ENCODE measurements at places on chromosomes 12 and 14. TPM values are rescaled to one million over a fixed set of nuclear protein-coding genes. Genes with fewer than 3 reads are reported as not detected.

The PIWIL1 gene
- 0.16 TPM for polyA plus RNA-seq

DNA sequence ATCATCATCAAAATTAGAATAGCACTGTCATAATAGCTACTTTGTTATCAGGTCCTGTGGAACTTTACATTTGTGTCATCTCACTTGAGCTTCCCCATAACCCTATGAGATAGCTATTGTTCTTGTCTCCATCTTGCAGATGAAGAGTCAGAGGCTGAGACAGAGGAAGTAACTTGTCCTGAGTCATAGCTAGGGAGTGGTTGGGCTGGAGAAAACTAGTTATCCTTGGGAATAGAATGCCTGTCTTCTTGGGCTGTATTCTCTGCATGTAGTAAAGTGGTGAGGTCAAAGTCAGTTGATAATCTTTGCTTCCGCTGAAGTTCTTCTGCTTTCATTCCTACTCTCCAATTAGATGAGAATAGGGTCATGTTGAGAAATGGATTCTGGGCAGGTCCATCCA lies 117.0 kb downstream of the SMOC1 start:
- no peak for DNase-seq

- no peak for DNase-seq
Measured at GRCh38 chr12:77113971-77114370, 48.6 kb upstream of the E2F7 start.

- DNase-seq, result no peak
Measured at GRCh38 chr12:99136516-99136915, 491.4 kb downstream of the APAF1 start.

DNA sequence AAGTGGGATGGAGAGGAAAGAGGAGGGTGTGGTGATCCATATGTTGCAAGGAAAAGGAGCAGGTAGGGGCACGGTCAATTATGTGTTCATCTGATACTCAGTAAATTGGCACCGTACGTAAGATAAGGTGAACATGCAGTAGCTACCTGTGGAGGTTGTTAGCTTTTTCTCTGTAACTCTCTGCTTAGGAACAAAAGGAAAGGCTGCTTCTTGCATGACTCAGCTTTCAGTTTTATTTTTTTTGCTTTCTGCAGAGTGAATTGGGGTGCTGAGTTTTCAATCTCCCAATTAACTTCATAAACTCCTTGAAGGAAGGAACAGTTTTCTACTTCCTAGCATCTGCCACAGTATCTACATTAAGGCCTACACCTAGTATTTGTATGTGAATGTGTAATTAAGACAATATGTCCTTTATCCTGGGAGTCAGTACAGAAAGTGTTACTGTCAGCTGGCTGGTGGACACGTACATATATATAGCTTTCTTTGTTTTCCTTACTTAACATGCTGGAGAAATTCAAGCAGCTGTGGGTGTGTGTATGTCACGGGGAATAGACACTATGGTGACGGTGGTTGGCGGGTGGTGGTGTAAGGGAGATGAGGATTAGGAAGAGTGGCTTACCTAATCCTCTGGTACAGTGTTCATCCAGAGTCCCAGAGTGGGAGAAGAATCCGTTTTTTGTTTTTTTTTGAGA lies 40.1 kb upstream of the WNK1 start:
- no peak for DNase-seq

GRCh38 chr14:99529899-99530298 lies 48.7 kb downstream of the CCNK start:
- DNase-seq, result no peak

DNA sequence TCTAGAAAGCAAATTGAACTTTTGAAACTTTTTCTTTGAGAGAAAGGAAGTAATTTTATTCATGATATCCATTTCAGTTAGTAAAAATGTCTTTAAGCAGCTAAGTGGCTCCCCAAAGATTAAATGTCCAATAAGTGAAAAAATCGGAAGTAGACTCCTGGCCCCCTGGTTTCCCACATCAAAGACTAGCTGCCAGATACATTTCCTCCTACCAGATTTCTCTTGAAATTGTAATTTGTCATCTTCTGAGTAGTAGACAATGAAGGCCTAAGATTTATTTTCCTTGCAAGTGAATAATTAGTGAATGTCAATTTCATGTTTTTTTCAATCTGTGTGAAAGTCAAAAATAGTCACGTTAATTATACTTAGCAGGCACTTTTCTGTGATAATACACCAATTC lies 321.9 kb downstream of the SYT1 start:
- DNase-seq, result no peak

All from muscle of back (tissue), 13 donors.